ENCODE measurements at places on chromosomes 2 and 18.
A peak's percentile ranks its signal among the peaks of the same experiment; 100 is the strongest.

- DNase-seq: no peak
Observed at GRCh38 chr2:143726151-143726845, 597.1 kb downstream of the ARHGAP15 start.

DNA sequence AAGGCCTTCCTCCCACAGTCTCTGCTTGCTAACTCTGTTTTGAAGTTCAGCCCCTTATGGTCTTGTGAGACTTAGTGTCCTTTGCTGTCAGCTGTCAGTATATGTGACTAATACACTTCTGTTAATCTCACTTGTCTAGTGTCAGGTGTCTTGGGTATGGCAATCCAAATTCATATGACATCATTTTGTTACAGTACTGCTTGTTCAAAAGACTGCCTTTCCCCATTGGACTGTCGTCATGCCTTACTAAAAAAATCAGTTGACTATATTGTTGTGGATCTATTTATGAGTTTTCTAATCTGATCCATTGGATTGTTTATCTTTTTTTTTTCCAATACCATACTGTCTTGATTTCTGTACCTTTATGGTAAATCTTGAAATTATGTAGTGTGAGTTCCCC lies 611.4 kb upstream of the HS6ST1 start:
- no peak for DNase-seq

- DNase-seq: no peak
Observed at GRCh38 chr2:26845021-26845420, 2.9 kb upstream of the DPYSL5 start.

GRCh38 chr2:64007924-64008323 lies 11.3 kb downstream of the VPS54 start:
- no peak for DNase-seq

DNA sequence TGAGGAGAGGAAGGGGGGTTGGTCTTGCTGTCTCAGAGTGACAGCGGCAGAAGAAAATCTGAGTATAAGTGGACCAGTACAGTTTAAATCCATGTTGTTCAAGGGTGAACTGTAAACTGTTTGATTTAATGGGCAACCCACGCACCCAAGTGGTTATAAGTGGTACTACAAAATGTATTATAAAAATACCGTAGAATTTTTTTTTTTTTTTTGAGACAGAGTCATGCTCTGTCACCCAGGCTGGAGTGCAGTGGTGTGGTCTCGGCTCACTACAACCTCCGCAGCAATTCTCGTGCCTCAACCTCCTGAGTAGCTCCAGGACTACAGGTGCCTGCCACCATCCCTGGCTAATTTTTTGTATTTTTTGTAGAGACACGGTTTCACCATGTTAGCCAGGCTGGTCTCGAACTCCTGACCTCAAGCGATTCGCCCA lies 2.1 kb upstream of the CHCHD5 start:
- DNase-seq: peak; percentile 85

- DNase-seq: no peak
Observed at GRCh38 chr2:109591206-109591605, 22.6 kb downstream of the SEPTIN10 start.

GRCh38 chr2:182521453-182522404 lies 94.9 kb upstream of the PDE1A start:
- DNase-seq: peak; percentile 21

Data from brain (organoid and tissue), 16 donors.